ENCODE measurements at places on chromosomes 3 and 15.

GRCh38 chr3:43970351-43970750 is 271.3 kb upstream of the TOPAZ1 start:
- DNase-seq = no peak

- DNase-seq = no peak
Measured at GRCh38 chr15:96695426-96695825, 364.9 kb downstream of the NR2F2 start.

DNA sequence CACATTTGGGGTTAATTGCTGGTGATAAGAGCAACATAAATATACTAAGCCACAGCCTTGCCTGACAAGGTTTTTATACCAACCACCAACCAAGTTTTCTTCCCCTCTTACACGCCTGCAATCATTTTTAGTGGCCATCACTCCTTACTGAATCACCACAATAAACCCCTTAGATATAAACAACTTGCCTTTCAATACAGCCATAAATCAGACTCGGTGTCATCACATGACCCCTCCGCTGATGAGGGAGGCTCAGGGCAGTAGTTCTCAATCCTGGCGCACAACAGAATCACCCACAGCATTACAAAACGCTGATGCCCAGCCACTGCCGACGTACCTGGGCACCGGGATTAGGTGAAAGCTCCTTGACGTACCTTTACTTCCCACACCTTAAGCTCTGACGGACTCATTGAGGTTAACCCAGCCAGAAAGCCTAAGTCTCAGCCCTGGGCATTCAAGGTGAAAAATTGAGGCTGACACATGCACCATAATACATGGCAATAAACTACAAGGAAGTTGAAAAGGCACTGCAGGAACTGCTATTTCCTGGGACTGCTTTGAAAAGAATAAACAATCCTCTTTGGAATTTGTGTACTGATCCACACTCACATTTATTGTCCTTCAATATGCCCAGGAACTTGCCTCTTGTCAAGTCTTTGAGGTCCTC is 17.1 kb downstream of the ADCY5 start:
- no peak for DNase-seq

- DNase-seq = no peak
Measured at GRCh38 chr3:117488983-117489382, 779.4 kb downstream of the TUSC7 start.

DNA sequence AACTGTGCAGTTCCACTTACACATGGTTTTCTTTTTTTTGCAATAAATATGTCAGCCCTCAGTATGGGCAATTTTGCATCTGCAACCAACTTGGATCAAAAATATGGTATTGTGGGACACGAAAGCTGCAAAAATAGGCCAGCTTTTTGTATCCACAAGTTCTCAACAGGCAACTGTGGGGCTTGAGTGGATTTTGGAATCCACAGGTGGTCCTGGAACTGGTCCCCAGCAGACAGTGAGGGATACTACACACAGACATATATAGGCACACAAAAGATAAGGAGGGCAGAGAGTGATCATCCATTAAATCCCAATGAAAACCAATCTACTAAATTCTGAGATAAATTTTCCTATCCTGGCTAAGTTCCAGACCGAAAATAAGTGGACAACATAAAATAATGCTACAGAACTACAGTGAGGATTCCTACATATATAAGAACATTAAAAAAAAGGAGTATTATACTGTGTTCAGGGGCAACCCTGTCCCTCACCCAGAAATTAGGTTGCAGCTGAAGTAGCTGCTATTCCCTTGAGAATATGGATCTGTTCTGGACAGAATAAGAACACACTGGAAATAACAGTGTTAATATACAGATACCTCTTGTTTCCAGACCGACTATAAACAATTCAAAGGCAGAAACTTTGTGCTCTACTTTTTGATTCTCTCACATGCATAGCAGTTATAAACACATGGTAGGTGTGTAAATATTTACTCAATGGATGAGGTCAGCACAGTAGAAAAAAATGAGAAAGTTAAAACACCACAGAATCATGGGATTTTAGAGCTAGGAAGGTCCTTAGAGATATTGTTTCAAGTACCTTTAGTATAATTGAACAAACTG is 25.4 kb downstream of the DENND4A start:
- DNase-seq = no peak

DNA sequence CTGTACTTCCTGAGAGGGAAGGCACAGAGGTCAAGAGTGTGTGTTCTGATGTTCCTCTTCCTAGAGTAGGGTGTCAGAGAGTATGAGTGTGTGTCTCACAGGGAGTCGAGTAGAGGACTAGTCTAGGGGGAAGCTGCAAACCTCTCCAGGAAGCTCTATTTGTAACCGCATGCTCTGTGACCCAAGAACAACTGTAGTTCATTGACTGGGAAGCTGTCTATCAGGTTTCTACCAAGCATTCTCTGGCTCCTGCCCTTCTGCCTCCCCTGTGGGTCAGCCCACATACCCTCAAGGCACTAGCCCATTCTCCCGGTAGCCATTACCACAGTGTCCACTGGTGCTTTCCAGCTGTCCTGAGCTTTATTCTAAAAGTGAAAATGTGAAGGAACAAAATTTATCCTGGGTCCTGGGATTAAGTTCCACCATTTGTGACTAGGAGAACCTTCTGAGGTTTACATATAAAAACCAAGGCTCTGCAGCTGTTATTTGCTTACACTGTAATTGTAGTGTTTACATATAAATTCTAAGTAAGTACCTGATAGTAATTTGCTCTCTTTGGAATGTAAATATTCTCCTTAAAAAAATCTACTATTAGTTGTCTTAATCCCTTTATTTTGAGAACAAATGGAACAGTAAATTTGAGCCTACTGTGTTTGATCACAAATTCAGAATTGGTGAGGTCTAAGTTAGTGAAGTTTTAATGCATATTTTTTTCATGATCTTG is 40.7 kb downstream of the MYRIP start:
- DNase-seq = no peak

GRCh38 chr15:63435204-63435820 is 53.7 kb upstream of the CA12 start:
- DNase-seq = peak; percentile 82

DNA sequence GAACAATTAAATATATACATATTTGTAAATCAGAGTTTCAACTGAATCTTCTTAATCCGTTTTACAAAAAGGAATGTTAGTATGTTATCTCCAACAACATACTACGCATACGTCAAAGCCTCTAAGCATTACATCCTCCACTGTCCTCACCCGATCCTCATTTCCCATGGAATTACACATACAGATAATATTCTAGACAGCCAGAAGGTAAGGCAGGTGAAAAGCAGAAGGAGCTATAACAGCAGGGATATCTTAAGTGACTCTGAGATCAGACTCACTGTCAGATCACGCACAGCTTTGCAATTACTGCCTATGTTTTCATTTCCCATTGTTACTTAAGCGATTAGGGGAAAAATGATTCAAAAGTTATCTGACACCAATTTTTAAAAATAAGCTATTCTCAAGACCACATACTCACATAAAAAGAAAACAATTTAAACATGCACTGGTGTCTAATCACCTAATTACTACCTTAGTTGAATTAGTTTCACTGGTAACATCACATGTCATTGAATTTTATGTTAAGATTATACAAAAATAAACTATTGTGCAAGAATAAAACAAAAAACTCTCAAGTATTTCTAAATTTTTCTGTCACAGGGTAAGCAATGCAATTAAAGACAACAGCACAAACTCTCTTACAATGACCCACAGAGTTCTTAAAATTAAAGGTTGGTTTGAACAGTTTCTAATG is 92.8 kb downstream of the TBL1XR1 start:
- no peak for DNase-seq

- no peak for DNase-seq
Measured at GRCh38 chr3:33904730-33905129, 106.3 kb downstream of the PDCD6IP start.

- DNase-seq = peak; percentile 56
Measured at GRCh38 chr15:38069511-38070011, 135.1 kb downstream of the TMCO5A start.

DNA sequence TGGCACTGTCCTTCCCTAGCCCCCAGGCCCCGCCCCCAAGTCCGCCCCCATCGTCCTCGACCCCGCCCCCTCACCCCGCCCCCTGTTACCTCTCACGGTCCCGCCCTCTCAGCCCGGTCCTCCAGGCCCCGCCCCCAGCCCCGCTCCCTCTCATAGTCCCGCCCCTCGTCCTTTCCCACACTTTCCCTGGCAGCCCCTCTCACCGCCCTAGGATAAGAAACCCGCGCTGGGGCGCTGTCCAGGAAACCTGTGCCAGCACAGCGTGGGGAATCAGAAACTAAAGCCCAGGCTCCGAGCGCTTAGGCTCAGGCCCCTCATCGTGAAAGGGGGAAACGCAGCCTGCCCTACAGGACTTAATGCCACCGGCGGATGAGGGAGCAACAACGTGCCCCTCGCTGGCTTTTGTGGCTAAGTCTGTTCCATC is 20.9 kb downstream of the TRPM1 start:
- no peak for DNase-seq

DNA sequence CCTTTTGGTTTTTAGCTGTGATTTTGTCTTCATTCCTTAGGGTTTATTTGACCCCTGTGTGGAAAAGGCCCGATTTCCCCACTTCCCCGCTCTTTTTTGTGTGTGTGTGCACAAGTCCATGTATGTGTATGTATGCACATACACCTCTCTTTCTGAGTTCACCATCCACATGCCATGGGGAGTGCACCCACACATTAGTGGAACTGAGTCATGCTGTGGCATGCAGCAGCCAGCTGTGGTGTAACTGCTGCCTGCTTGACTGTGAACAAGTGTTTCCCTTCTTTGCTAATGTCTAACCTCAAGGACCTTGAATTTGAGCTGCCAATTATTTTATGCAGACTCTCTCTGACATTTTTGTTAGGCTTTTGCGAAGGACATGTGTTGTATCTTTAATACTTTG is 434.9 kb upstream of the TPM1 start:
- DNase-seq = no peak

DNA sequence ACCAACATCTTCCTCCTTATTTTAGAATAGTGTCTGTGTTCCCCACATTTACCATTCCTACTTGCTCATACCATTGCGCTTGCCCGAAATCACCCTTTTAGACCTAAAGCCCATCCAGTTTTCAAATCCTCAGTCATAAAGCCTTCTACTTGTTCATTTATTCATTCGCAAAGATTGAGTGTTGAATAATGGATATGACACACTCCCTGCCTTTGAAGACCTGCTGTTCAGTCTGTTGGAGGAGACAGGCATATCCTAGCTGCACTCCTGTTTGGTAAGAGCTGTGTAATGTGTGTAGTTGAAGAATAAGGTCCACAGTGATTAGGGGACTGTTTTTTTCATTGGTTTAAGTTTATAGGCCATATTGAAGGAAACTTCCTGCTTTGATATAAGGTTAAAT is 1.7 kb downstream of the CNOT10 start:
- no peak for DNase-seq

- DNase-seq = peak; percentile 32
Measured at GRCh38 chr3:146803745-146804144, 198.6 kb upstream of the PLSCR5 start.

DNA sequence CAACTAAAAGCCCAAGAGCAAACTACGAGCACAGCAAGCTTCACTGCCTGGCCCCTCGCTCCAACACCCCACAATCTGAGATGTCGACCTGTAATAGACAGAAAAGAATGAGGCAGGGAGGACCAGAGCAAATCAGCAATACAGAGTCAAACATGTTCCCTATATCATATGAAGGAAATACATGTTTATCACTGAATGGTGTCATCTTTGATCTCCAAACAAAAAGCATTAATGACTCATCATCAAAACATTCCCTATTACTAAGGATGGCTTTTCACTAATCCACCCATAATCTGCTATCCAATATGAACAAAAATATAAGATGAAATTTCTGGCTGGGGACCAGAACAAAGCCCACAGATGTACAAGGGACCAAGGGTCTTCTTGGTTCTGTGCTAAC is 34.7 kb downstream of the MYO5A start:
- DNase-seq = no peak

DNA sequence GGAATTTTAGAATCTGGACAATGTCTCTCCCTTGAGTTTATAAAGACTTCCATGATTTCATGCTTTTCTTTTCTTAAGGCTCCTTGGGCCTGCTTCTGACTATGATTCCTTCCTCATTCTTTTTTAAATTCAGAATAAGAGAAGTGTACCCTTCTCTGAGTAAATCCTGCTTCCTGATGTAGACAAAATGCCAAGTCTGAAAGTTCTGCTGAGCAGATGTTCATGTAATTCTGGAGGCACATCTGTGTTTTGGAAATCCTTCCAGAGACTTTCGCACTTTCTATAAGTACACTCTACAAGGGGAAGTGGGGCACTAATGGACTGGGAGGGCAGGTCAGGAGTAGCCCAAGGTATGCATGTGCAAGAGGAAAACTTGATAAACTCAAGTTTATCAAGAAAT is 24.8 kb downstream of the TPM1 start:
- DNase-seq = no peak

GRCh38 chr3:104805508-104805907 is 561.2 kb upstream of the ALCAM start:
- DNase-seq = no peak

- DNase-seq = peak; percentile 49
Measured at GRCh38 chr3:40310705-40311104, 1.2 kb downstream of the EIF1B start.

- DNase-seq = no peak
Measured at GRCh38 chr3:108883373-108883772, 60.8 kb downstream of the TRAT1 start.

- DNase-seq = no peak
Measured at GRCh38 chr3:196843435-196844110, 24.1 kb upstream of the SENP5 start.

DNA sequence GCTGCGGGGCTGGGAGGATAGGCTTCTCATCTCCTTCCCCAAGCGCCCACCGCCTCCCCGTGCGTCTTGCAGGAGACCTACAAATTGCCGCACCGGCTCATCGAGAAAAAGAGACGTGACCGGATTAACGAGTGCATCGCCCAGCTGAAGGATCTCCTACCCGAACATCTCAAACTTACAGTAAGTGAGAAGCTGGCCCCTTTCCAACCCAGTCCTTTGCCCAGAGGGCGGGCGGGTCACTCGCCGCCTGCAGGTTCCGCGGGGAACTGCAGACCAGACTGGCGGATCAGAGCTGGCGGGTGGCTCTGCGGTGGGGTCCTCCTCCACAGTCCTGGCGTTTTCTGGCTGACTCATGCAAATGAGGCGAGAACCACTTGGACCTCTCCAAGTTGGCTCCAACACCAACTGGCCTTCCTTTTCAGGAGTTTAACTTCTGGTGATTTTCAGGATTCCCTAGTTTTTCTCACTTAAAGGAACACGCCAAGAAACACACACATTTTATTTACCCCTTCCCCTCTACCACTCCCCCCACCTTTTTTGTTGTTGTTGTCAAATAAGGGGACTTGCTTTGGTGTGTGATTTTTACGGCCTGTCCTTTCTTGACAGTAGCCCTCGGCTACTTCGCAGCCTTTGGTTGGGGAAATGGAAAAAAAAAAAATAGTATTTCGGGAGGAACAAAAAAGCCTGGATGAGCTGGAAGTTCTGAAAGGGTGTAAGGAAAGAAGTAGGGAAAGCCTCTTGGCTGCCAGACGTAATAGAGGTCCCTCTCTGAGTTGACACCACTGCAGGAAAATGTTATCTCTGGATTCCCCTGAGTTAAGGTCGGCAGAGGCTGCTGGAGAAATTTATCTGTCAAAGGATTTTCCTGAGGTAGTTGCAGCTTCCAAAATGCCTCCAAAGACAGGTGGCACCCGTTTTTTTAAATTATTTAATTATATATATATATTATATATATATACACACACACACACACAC is 1.3 kb downstream of the BHLHE40 start:
- DNase-seq = peak; percentile 76
